ENCODE measurements at places on chromosomes 6 and 20.

DNA sequence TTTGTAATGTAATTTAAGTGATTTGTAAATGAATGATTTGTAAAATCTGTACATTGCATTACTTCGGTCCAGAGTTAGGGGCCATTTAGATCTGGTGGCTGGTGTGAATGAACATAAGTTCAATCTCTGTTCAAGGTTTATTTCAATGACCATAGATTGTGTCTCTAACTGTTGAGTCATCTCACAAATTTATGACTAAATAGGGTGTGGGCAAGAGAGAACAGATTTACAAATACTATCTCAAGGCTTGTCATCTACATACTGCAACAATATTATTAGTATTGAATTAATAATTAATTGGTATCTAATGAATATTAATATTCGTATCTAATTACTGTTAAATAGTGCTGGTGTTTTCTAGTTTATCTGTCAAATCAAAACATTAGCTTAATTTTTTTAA, 115.3 kb upstream of the EDN1 start:
- DNase-seq: no peak

DNA sequence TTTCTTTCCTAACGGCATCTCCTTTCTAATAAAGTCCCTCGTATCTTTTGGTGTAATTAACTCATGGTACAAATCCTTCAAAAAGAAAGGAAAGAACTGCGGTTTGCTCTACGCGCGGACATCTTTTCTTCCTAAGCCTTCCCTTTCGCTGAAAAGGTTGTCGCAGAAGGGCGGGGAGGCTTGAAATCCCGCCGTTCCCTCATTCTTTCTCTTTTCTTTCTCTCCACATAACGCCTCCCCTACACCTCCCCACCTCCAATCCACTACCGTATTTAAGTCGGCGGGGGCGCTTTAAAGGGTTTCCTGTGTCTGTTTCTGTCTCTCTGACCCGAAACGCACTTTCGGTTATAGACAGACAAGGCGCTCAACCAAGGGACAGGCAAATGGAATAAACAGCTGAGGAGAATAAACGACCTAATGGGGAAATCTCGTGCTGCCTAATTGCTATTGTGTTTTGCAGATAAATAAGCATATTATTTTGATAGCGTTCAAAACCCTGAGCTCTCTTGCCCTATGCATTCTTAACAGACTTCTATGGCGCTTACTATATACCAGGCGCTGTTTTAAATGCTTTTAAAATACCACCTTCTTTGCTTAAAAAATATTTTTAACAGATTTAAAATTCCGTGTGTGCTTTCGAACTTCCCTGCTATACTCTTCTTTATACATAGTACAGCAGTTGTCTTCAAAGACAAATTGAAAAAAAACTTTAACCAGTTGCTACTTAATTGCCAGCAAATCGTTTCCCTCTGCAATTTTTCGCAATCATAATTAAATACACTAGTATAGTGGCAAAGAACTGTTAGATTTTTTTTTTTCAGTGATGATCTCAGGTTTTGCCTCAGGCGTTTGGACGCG, 2.5 kb upstream of the HEY2 start:
- no peak for DNase-seq

DNA sequence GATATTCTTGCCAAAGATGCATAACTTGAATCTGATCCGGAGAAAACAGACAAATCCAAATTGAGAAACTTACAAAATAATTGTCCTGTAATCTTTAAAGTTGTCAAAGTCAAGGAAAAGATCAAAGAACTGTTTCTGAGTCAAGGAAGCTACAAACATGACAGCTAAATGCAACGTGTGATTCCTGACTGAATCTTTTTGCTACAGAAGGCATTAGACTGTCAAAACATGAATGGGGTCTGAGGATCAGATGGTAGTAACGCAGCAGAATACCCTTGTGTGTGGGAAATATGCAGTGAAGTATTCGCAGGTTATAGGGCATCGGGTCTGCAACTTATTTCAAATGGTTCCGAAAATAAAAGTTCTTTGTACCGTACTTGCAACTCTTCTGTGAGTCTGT, 86.2 kb downstream of the MDGA1 start:
- no peak for DNase-seq

GRCh38 chr20:23639490-23639958, 1.8 kb upstream of the CST3 start:
- DNase-seq: no peak

- DNase-seq: no peak
Measured at GRCh38 chr20:5008759-5009158, 7.4 kb upstream of the SLC23A2 start.

- DNase-seq: no peak
Measured at GRCh38 chr20:36872852-36873251, 3.1 kb upstream of the TLDC2 start.

DNA sequence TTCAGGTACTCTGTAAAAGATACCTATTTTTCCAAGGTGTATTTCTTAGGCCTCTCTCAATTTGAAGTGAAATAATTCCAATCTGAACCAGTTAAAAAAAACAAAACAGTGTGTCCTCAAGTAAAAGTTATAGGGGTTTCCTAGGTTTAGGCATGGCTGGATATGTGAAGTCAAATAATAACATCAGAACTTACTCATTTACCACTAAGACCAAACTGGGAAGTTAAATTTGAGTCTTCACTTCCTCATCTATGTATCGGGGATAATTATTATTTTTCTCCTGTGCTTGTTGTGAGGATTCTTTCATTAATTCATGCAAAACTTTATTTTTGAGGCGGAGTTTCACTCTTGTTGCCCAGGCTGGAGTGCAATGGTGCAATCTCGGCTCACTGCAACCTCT, 86.2 kb upstream of the PTPRK start:
- no peak for DNase-seq

DNA sequence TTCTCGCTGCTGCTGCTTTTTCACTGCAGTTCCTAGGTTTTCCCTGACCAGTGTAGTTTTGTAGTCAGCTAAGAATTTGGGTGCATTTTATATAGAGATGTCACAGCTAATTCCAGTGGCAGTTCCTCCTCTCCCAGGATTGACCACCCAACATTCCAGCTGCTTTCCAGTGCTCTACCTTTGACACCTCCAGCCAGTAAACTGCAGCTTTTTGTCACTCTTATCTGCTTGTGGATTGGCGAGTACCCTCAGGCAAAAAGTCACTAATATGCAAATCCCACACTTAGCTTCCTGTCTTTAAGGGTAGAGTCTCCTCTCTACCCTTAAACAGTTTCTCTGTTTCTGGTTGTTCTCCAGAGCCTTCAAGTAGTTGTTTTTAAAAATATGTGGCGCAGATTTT, 146.9 kb upstream of the KCNG1 start:
- no peak for DNase-seq

DNA sequence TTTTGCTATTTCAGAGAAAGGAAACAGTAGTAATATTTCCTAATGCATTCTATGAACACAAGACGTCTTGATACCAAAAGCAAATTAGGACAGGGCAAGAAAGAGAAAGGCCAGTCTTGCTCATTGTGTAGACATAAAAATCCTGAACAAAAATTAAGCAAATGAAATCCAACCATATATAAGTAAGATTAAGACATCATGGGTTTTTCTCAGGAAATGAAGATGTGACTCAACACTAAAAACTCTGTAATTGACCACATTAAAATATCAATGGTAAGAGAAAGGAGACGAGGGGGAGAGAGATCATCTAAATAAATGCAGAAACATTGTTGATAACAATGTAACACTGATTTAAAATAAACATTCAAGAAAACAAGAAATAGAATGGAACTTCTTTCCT, 205.4 kb downstream of the SOD2 start:
- DNase-seq: no peak

- DNase-seq: no peak
Measured at GRCh38 chr6:140857739-140858380, 1274.9 kb upstream of the GJE1 start.
